A673 (cell line): ENCODE measurements at places on chromosomes 5 and 9.

GRCh38 chr9:13567833-13568232 lies 288.3 kb upstream of the MPDZ start:
- H3K36me3 ChIP-seq, result no peaks in the 10 kb centered on the region
- H3K27me3 ChIP-seq, result peaks cover 3% of the 10 kb centered on the region
- H3K4me1 ChIP-seq, result no peaks in the 10 kb centered on the region

DNA sequence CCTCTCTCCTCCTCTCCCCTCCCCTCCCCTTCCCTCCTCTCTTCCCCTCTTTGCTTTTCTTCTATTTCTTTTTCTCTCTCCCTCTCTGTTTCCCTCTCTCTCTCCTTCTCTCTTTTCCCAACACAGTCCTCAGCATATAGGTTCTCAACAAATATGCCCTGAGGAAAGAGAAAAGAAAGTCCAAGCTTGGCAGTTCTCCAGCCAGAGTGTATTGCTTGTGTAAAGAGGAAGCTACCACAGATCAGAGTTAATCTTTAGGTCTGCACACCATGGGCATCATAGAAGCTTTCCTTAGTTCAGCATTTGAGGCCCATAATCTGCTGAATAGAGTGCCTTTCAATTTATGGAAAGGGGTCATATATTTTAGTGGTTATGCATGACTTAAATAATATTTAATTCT lies 382.8 kb upstream of the WWC1 start:
- peak; percentile 78 for DNase-seq
- peaks cover 63% of the 10 kb centered on the region for H3K4me1 ChIP-seq
- H3K27me3 ChIP-seq, result no peaks in the 10 kb centered on the region
- peak overlapping the region; percentile 65 for H3K27ac ChIP-seq

- no peaks in the 10 kb centered on the region for H3K27me3 ChIP-seq
- no peaks in the 10 kb centered on the region for H3K36me3 ChIP-seq
- H3K4me3 ChIP-seq, result no peak overlapping the region
- no peak for DNase-seq
These were observed 237.7 kb upstream of the MEF2C start for GRCh38 chr5:89120719-89121118.

- DNase-seq, result no peak
- H3K36me3 ChIP-seq, result no peaks in the 10 kb centered on the region
- H3K4me1 ChIP-seq, result peaks cover 1% of the 10 kb centered on the region
- no peaks in the 10 kb centered on the region for H3K27me3 ChIP-seq
- no peak overlapping the region for H3K4me3 ChIP-seq
- H3K27ac ChIP-seq, result no peak overlapping the region
These were observed 247.7 kb downstream of the PJA2 start for GRCh38 chr5:109161914-109162683.

DNA sequence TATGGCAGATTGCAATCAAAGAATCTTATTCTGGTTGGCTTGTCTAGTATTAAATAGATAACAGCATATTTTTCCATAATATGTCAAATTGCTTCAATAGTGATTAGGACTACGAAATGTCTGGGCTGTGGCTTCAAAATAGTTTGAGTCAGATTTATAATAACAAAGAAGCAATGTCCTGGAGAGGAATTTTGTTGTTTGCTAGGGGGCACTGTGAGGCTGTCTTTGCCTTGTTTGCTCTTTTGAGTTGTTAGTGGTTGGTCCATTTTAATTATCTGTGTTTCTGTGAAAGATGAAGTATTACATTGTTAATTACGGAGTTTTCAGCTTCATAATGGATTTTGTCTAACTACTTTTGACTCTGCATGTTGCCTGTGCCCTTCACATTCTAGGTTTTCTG lies 713.6 kb downstream of the TLE4 start:
- no peaks in the 10 kb centered on the region for H3K4me1 ChIP-seq
- DNase-seq, result peak; percentile 17
- H3K4me3 ChIP-seq, result no peak overlapping the region

GRCh38 chr5:113381791-113382190 lies 53.0 kb downstream of the TSSK1B start:
- H3K27ac ChIP-seq, result no peak overlapping the region
- H3K36me3 ChIP-seq, result no peaks in the 10 kb centered on the region
- peaks cover 8% of the 10 kb centered on the region for H3K27me3 ChIP-seq
- no peak for DNase-seq
- no peak overlapping the region for H3K4me3 ChIP-seq

DNA sequence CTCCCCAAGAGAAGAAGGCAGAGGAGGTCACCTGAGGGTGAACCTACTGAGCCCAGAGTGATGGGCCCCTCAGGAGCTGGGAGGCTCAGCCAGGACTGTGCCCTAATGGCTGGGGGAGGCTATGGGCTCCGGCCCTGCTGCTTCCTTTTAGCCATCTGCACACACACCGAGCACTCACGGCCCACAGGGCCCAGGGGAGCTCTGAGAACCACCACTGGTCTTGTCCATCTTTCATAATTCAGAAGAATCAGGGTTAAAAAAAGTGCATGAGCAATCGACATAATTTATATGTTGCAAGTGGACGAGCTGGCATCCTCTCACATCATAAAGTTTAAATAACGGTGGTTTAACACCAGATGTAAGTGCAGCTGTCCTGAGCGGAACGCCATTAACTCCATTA lies 162.1 kb downstream of the FSTL4 start:
- H3K27me3 ChIP-seq, result no peaks in the 10 kb centered on the region
- H3K4me1 ChIP-seq, result no peaks in the 10 kb centered on the region
- no peak overlapping the region for H3K4me3 ChIP-seq
- DNase-seq, result no peak

GRCh38 chr9:123049589-123050222 lies 16.2 kb downstream of the GPR21 start:
- peak overlapping the region; percentile 3 for H3K4me3 ChIP-seq
- no peaks in the 10 kb centered on the region for H3K27me3 ChIP-seq
- H3K36me3 ChIP-seq, result no peaks in the 10 kb centered on the region

DNA sequence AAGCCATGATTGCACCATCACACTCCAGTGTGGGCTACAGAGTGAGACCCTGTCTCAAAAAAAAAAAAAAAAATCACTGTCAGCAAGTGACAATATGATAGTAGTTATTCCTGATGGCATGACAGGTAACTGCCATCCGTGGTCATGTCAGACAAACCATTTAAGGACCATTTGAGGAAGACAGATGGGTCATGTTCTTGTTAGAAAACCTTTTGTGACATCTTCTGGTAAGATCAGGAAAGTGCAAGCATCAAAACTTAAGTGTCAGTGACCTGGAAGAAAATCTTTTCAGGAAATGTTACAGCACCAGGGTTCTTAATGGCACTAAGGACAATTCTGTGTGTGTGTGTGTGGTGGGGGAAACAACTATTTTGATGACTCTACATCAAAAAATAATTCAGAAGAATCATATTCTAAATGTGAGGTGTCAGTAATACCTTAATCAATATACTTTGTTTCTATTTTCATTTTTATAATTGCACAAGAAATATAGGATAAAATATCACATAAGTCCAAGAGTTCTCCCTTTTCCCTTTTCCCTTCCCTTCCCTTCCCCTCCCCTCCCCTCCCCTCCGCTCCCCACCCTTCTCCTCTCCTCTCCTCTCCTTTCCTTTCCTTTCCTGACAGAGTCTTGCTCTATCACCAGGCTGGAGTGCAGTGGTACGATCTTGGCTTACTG lies 17.8 kb downstream of the SLC38A9 start:
- DNase-seq, result peak; percentile 51
- no peaks in the 10 kb centered on the region for H3K36me3 ChIP-seq
- no peak overlapping the region for H3K27ac ChIP-seq
- no peaks in the 10 kb centered on the region for H3K27me3 ChIP-seq

- no peak for DNase-seq
- H3K4me3 ChIP-seq, result no peak overlapping the region
- no peak overlapping the region for H3K27ac ChIP-seq
- H3K27me3 ChIP-seq, result no peaks in the 10 kb centered on the region
These were observed 91.1 kb downstream of the TRIO start for GRCh38 chr5:14234204-14234603.

DNA sequence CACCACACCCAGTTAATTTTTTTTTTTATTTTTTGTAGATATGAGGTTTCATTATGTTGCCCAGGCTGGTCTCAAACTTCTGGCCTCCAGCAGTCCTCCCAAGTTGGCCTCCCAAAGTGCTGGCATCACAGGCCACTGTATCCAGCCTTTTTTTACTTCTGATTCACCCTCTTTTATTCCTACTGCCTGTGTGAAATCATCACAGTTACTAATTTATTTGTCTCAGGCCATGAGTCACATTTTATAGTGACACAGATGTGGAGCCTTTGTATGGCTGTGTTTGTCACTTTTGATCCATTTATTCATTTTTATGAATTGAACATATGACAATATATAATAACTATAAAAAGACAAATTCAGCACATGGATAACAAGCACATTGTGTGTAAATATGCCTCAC lies 67.1 kb upstream of the SNX2 start:
- H3K27me3 ChIP-seq, result no peaks in the 10 kb centered on the region
- no peak overlapping the region for H3K27ac ChIP-seq
- DNase-seq, result no peak

- no peak for DNase-seq
- no peak overlapping the region for H3K4me3 ChIP-seq
- H3K36me3 ChIP-seq, result no peaks in the 10 kb centered on the region
- H3K27ac ChIP-seq, result no peak overlapping the region
- no peaks in the 10 kb centered on the region for H3K27me3 ChIP-seq
These were observed 303.9 kb upstream of the EDIL3 start for GRCh38 chr5:84688566-84688965.

DNA sequence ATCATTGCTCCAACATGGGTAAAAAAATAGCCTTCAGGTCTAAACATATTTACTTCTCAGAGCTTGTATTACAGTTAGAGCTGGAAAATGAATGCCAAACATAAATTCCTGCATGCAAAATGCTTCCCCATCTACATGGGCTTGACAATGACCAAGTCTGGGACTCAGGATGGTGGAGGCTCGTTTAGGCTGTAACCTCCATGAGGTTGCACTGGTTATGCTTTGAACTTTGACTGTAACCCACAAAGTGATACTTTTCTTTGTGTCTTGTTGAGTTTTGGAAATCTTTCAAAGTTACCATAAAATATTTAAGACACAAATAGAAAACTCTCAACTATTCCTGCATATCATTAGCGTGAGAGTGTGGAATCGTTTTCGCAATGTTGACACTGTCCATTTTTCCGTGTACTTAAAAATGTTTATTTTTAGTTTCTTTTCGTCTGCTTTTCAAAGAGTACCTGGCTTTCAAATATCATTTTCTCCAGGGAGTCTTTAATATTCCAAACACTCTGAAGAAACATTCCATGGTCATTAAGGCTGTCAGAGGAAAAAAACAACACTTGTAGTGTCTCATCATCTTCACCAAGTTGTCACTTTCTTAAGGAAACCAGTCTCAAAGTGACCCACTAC lies 487.8 kb downstream of the ENC1 start:
- H3K4me1 ChIP-seq, result no peaks in the 10 kb centered on the region
- no peak overlapping the region for H3K4me3 ChIP-seq
- no peaks in the 10 kb centered on the region for H3K36me3 ChIP-seq

- no peak overlapping the region for H3K4me3 ChIP-seq
- peaks cover 83% of the 10 kb centered on the region for H3K27me3 ChIP-seq
- no peak for DNase-seq
- H3K4me1 ChIP-seq, result no peaks in the 10 kb centered on the region
- no peak overlapping the region for H3K27ac ChIP-seq
- no peaks in the 10 kb centered on the region for H3K36me3 ChIP-seq
These were observed 28.8 kb downstream of the SPOCK1 start for GRCh38 chr5:137470111-137470920.

GRCh38 chr5:33685873-33686755 lies 205.7 kb downstream of the ADAMTS12 start:
- no peaks in the 10 kb centered on the region for H3K4me1 ChIP-seq
- no peak for DNase-seq
- no peaks in the 10 kb centered on the region for H3K27me3 ChIP-seq
- H3K36me3 ChIP-seq, result no peaks in the 10 kb centered on the region
- no peak overlapping the region for H3K4me3 ChIP-seq

DNA sequence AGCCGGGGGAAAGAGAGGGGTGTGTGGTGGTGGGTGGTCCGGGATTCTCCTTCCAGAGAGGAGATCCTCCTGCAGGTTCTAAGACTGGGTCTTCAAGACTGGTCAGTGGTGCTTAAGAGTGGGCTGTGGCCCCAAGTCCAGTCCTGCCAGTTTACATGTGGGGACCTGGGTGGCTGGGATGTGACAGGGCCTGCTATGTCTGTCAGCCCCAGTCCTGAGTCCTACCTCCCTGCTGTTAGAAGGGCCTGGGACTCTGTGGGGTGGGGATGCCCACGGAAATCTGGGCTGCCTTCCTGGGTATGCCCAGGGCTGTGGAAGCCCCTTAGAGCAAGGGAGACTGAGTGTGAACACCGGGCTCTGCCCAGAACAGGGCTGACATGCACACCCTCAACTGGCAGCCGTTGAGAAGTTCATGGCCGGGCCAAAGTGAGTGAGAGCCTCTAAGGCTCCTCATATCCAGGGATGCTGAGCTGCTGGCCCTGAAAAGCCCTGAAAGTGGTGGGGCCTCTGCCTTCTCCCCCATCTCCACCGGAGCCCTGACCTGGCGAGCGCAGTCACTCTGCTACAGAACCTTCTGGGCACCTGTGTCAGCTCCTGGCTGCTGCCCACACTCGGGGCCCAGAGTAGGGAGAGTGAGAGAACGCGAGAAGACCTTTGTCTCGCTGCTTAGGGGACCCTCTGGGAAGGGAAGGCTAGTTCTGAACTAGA lies 1.7 kb downstream of the PHF2 start:
- H3K27ac ChIP-seq, result no peak overlapping the region
- DNase-seq, result no peak
- no peaks in the 10 kb centered on the region for H3K27me3 ChIP-seq
- H3K4me3 ChIP-seq, result peak overlapping the region; percentile 85
- no peaks in the 10 kb centered on the region for H3K36me3 ChIP-seq

- no peak overlapping the region for H3K4me3 ChIP-seq
- H3K27me3 ChIP-seq, result peaks cover 7% of the 10 kb centered on the region
- H3K36me3 ChIP-seq, result no peaks in the 10 kb centered on the region
- no peak overlapping the region for H3K27ac ChIP-seq
- DNase-seq, result no peak
These were observed 171.2 kb downstream of the TMEM167A start for GRCh38 chr5:82905986-82906385.

GRCh38 chr5:61450493-61451279 lies 118.6 kb downstream of the ZSWIM6 start:
- H3K4me3 ChIP-seq, result no peak overlapping the region
- H3K4me1 ChIP-seq, result peaks cover 23% of the 10 kb centered on the region
- peak; percentile 66 for DNase-seq
- peaks cover 5% of the 10 kb centered on the region for H3K36me3 ChIP-seq
- no peaks in the 10 kb centered on the region for H3K27me3 ChIP-seq
- peak overlapping the region; percentile 54 for H3K27ac ChIP-seq

- H3K27me3 ChIP-seq, result no peaks in the 10 kb centered on the region
- no peak for DNase-seq
- H3K4me3 ChIP-seq, result no peak overlapping the region
- H3K4me1 ChIP-seq, result no peaks in the 10 kb centered on the region
These were observed 41.8 kb downstream of the CCL28 start for GRCh38 chr5:43370352-43370751.

DNA sequence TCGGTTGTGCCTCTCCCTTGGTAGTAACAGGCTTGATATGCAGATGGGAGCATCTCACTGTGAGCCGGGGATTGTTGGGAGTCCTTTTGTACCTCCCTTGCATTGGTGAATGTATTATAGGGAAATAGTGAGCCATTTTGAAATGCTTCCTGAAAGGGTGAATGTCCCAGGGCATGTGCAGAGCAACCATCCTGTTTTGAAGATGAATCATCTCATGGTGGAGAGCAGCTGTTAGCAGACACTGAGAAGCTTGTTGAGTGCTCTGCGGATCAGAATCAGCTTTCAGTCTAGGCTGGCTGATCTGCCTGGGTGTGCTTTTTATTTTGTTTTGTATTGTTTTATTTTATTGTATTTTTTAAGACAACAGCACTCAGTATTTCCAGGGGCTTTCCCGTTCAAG lies 29.7 kb downstream of the SLC36A1 start:
- no peak overlapping the region for H3K4me3 ChIP-seq
- no peak overlapping the region for H3K27ac ChIP-seq
- H3K4me1 ChIP-seq, result no peaks in the 10 kb centered on the region
- H3K36me3 ChIP-seq, result no peaks in the 10 kb centered on the region

GRCh38 chr5:180639741-180640610 lies 9.4 kb downstream of the FLT4 start:
- H3K27me3 ChIP-seq, result no peaks in the 10 kb centered on the region
- no peak overlapping the region for H3K27ac ChIP-seq
- no peak overlapping the region for H3K4me3 ChIP-seq
